ENCODE measurements at places on chromosomes 13 and 19.

DNA sequence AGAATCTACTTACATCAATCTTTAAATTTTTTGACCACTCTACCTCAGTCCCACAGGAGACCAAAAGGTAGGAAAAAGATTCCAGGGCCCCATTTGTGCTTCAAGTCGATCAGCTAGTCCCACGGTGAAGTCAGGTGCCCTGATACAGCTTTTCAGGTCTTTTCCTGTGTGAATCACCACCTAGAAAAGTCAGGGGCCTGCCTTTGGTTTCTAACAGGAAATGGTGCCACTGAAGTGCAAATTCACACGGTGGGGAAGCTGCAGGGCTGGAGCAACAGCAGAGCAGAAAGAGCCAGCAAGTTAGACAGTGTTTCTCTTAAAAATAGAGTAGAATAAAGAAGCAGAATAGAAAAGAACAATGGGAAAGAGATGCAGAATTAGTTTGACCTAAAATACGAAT is 107.5 kb downstream of the KLF12 start:
- H3K4me1 ChIP-seq: peaks cover 40% of the 10 kb centered on the region
- peak overlapping the region; percentile 60 for H3K4me3 ChIP-seq
- no peaks in the 10 kb centered on the region for H3K27me3 ChIP-seq
- H3K27ac ChIP-seq: peak overlapping the region; percentile 94

DNA sequence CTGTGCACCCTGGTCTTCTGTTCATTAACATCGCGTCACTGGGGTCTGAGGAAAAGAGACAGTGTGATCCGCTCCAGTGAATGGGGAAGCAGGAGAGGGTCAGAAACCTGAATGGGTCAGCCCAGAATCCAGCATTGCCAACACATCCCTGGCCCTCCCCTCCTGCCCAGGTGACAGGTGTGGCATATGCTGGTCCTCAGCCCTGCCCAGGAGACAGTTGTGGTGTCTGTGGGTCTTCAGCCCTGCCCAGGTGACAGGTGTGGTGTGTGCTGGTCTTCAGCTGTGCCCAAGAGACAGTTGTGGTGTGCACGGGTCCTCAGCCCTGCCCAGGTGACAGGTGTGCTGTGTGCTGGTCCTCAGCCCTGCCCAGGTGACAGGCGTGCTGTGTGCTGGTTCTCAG is 8.0 kb downstream of the TFDP1 start:
- H3K27ac ChIP-seq: no peak overlapping the region
- H3K4me3 ChIP-seq: no peak overlapping the region
- H3K36me3 ChIP-seq: peaks cover 65% of the 10 kb centered on the region

GRCh38 chr19:10338940-10339339 is 484 bp downstream of the ICAM3 start:
- H3K4me1 ChIP-seq: peaks cover 48% of the 10 kb centered on the region
- peaks cover 27% of the 10 kb centered on the region for H3K36me3 ChIP-seq
- H3K4me3 ChIP-seq: peak overlapping the region; percentile 98
- peak overlapping the region; percentile 91 for H3K27ac ChIP-seq

DNA sequence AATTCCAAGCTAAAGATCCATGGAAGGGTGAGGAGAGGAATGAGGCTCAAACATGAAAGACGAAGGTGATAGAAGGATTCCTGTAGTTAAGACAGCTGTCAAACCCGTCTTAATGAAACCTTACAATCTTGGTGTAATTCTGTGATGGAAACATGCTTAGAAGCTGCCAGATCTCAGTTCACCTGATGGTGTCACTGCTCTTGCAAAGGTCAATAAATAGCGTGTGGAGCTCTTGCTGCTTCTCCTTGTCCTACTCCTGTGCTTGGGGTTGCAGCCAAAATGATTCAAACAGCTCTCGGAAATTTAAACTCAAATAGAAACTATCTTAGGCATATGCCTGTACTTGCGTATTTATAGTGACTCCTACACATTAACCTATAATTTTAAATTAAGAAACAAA is 1705.0 kb downstream of the OLFM4 start:
- no peak for DNase-seq
- H3K27ac ChIP-seq: no peak overlapping the region
- H3K4me3 ChIP-seq: no peak overlapping the region
- no peaks in the 10 kb centered on the region for H3K27me3 ChIP-seq

- no peak overlapping the region for H3K4me3 ChIP-seq
- H3K27ac ChIP-seq: no peak overlapping the region
- H3K27me3 ChIP-seq: peaks cover 26% of the 10 kb centered on the region
- H3K36me3 ChIP-seq: no peaks in the 10 kb centered on the region
- H3K4me1 ChIP-seq: no peaks in the 10 kb centered on the region
Observed at GRCh38 chr13:33080972-33081590, 64.9 kb downstream of the KL start.

DNA sequence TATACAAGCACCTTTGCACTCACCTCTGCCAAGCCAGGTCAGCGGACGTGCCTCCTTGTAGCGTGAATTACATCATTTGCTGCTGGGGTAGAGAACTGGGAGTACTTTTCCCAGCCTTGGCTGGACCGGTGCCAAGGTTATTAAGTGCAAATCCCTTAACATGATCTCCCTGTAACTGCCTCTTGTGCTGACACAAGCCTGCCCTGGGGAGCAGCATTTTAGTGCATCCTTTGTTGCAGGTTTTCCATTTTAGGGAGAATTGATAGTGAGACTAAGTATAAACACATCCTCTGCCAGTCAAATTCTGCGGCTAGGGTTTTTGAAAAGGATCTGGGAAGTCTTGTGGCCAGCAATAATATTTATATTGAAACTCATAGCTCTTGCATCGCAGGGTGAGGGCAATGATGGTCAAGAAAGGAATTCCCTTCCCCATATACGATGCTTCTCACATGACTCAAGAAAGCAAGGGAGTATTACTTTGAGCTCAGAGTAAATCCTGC is 32.7 kb upstream of the DCLK1 start:
- no peak overlapping the region for H3K27ac ChIP-seq
- no peaks in the 10 kb centered on the region for H3K27me3 ChIP-seq
- no peaks in the 10 kb centered on the region for H3K36me3 ChIP-seq

GRCh38 chr19:45645068-45645630 is 6.0 kb upstream of the EML2 start:
- peaks cover 51% of the 10 kb centered on the region for H3K4me1 ChIP-seq
- no peak for DNase-seq
- peaks cover 30% of the 10 kb centered on the region for H3K27me3 ChIP-seq
- H3K36me3 ChIP-seq: peaks cover 8% of the 10 kb centered on the region
- H3K27ac ChIP-seq: peak overlapping the region; percentile 86
- peak overlapping the region; percentile 81 for H3K4me3 ChIP-seq

GRCh38 chr13:114134111-114134943 is 1.9 kb upstream of the RASA3 start:
- peak overlapping the region; percentile 71 for H3K27ac ChIP-seq
- peaks cover 22% of the 10 kb centered on the region for H3K27me3 ChIP-seq
- peak; percentile 62 for DNase-seq
- peaks cover 48% of the 10 kb centered on the region for H3K4me1 ChIP-seq

- H3K27me3 ChIP-seq: no peaks in the 10 kb centered on the region
- H3K36me3 ChIP-seq: no peaks in the 10 kb centered on the region
- H3K4me1 ChIP-seq: no peaks in the 10 kb centered on the region
- DNase-seq: no peak
- H3K4me3 ChIP-seq: no peak overlapping the region
Observed at GRCh38 chr13:66546534-66547379, 683.4 kb downstream of the PCDH9 start.

GRCh38 chr13:42409075-42409474 is 137.1 kb downstream of the AKAP11 start:
- no peak overlapping the region for H3K4me3 ChIP-seq
- no peaks in the 10 kb centered on the region for H3K27me3 ChIP-seq
- no peak for DNase-seq
- peaks cover 14% of the 10 kb centered on the region for H3K4me1 ChIP-seq
- H3K27ac ChIP-seq: no peak overlapping the region

GRCh38 chr13:79870123-79870522 is 389.2 kb downstream of the NDFIP2 start:
- no peaks in the 10 kb centered on the region for H3K36me3 ChIP-seq

DNA sequence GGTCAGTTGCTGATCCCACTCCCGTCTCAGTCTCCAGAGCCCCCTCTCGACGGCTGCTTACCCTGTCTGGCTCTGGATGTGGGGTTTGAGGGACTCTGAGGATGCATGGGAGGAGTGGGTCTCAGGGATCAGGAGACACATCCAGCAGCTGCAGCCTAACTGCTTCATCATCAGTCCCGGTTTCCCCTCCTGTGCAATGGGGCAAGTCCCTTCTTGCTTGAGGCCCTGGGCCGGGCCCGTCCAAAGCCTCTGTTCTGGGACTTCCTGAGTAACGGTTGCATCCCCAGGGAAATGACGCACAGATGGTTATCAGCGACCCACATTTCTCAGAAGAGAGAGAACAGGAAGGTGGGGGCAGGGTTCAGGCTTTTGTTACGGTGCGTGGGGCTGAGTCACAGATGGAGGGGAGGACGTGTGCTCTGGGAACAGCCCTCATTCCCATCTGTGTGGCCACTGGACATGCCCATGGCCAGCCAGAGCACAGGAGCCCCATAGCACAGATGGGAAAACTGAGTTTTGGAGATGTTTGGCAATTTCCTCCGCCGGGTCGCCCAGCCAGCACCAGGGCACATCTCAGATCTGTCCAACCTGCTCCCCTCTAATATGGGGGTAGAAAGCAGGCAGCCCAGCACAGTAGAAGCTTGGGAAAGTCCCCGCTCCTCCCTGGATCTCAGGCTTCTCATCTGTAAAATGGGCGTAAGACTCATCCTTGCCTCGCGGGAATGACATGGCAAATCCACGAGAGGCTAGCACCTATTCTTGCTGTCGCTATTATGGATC is 19.3 kb downstream of the GNA15 start:
- H3K4me3 ChIP-seq: peak overlapping the region; percentile 2
- peaks cover 14% of the 10 kb centered on the region for H3K4me1 ChIP-seq
- DNase-seq: peak; percentile 90
- H3K27ac ChIP-seq: no peak overlapping the region
- H3K27me3 ChIP-seq: no peaks in the 10 kb centered on the region
- peaks cover 41% of the 10 kb centered on the region for H3K36me3 ChIP-seq

DNA sequence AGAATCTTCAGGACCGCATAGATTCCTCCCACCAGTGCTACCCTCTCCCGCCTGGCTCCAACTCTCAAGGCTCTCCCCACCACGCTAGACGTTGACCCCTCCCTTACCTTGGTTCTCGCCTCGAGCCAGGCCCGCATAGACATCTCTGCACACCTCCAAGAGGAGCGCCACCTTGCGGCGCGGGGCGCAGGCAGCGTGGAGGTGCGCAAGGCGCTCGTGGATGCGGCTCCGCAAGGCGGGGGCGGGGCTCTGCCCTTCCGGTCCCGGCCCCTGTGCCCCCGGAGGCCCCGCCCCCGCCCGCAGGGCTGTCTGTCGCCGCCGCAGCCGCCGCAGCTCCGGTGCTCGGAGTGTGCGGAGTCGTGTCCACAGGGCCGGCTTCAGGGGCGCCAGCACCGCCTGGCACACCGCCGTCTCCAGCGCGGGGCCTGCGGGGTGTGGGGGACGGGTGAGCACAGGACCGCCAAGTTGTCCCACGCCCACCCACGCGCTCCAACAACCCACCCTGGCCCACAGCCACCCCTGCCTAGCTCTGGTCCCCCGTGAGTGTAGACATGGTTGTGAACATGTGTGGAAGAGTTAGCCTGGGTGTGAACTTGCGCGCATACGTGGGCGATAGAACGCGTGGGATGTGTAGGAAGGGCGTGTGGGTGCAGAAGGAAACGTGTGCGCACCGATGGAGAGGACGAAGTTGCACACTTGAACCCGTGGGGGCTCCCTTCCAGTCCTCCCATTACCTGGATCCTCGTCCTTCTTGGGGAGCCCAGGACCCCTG is 8.1 kb downstream of the RINL start:
- peak; percentile 95 for DNase-seq
- H3K27ac ChIP-seq: peak overlapping the region; percentile 81
- H3K36me3 ChIP-seq: peaks cover 40% of the 10 kb centered on the region
- peak overlapping the region; percentile 77 for H3K4me3 ChIP-seq
- H3K27me3 ChIP-seq: no peaks in the 10 kb centered on the region

- peak; percentile 62 for DNase-seq
- H3K4me1 ChIP-seq: peaks cover 8% of the 10 kb centered on the region
- no peak overlapping the region for H3K4me3 ChIP-seq
- H3K27me3 ChIP-seq: peaks cover 26% of the 10 kb centered on the region
Observed at GRCh38 chr19:35295792-35296462, 4.0 kb downstream of the MAG start.

- no peaks in the 10 kb centered on the region for H3K27me3 ChIP-seq
- peaks cover 21% of the 10 kb centered on the region for H3K36me3 ChIP-seq
- peaks cover 24% of the 10 kb centered on the region for H3K4me1 ChIP-seq
- H3K27ac ChIP-seq: no peak overlapping the region
Observed at GRCh38 chr13:20778311-20778710, 4.5 kb upstream of the EEF1AKMT1 start.

DNA sequence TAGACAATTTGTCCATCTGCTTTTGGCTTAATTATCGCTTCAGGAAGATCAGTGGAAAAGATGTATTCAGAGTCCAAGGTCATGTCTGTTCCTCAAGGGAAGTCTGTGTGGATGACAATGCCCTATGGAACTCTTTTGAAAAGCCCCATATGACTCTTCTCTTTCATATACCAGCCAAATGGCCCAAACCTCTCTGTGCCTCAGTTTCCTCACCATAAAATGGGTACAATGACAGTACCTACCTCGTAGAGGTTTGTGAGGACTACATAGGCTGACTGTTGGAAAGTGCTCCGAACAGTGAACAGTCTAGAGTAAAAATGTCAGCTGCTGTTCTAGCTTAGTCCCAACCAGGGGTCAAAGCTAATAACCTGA is 104.6 kb downstream of the COL4A2 start:
- no peak overlapping the region for H3K27ac ChIP-seq
- H3K4me1 ChIP-seq: peaks cover 2% of the 10 kb centered on the region
- H3K36me3 ChIP-seq: no peaks in the 10 kb centered on the region
- H3K4me3 ChIP-seq: no peak overlapping the region

DNA sequence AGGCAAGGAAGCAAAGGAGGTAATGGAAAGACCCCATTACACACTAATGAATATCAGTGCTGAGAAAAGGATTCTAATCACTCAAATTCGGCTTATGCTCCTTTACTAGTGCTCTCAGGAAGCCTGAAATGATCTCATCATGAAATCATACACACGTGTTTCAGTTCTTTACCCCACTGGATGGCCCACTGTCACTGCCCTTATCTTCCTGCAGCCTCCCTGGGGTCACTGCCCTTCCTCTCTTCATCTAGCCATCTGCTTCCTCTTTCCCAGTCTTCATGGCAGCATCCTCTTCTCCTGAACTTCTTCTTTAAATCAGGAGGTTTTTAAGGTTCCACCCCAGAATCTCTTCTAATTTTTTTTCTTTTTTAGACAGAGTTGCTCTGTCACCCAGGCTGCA is 27.9 kb upstream of the EEF1AKMT1 start:
- H3K4me3 ChIP-seq: no peak overlapping the region
- DNase-seq: no peak
- H3K4me1 ChIP-seq: peaks cover 9% of the 10 kb centered on the region
- no peak overlapping the region for H3K27ac ChIP-seq
- H3K36me3 ChIP-seq: peaks cover 27% of the 10 kb centered on the region
- no peaks in the 10 kb centered on the region for H3K27me3 ChIP-seq

DNA sequence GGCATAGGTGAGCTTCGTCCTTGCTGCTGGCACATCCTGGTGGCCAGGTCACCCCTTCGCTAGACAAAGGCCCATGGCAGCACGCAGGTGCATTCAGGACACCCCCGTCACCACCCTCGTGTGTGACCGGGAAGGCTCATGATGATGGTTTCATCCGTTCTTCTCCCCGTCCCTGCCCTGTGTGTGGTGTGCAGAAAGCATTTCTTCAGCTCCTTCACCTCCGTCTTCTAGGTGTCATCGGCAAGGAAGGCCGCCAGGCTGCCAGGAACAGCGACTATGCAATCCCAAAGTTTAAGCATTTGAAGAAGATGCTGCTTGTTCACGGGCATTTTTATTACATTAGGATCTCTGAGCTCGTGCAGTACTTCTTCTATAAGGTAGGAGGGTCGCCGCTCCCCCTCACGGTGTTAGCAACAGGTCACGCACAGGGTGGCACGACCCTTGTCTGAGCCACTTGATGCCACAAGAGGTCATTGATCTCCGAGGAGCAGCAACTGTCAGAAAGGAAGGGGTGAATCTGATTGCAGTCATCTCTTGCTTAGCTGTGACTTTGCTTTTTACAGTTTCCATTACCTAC is 111.0 kb upstream of the MCF2L start:
- no peaks in the 10 kb centered on the region for H3K27me3 ChIP-seq
- H3K27ac ChIP-seq: no peak overlapping the region
